Activated CD4-positive, alpha-beta T cell treated with anti-CD3 and anti-CD28 coated beads for 1 hour (primary cell): ENCODE measurements at places on chromosomes 6 and 20.

DNA sequence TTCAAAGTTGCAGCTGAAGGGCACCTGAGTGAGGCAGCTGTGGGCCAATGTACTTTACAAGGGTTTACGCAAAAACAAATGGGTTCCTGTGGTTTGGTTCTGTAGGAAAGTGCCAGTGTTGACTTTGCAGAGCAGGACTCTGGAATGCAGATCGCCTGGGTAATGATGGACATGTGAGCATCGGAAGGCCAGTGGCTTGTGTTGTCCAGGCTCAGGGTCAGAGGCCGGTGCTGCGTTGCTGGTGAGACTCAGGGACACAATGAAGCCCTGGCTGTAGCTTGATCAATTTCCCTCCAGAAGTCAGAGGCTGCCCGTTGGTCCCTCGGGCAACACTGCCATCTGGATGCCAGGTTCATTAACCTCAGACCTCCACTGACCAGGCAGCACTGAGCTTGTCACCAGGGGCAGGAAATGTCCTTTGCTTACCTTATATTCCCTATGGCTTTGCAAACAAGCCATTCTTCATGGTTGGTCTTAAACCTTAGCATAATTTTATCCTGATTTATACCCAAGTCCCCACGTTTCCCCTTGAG is 753.4 kb downstream of the QKI start:
- DNase-seq: no peak

DNA sequence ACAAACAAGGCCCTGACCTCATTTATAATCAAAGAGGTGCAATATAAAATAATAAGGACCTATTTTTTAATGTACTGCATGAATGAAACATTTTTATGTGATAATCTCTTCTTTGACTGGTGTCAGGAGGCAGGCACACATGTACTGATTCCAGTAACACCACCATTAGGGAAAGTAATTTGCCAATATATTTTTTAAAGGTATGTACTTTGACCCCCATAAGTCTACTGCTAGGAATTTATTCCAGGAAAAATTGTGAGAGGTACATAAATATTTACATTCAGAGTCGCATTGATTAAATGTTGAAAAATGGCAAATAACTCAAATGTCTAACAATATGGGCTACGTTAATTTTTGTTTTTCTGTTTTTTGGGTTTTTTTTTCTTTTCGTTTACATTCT is 325.4 kb upstream of the PRDM1 start:
- no peak for DNase-seq

DNA sequence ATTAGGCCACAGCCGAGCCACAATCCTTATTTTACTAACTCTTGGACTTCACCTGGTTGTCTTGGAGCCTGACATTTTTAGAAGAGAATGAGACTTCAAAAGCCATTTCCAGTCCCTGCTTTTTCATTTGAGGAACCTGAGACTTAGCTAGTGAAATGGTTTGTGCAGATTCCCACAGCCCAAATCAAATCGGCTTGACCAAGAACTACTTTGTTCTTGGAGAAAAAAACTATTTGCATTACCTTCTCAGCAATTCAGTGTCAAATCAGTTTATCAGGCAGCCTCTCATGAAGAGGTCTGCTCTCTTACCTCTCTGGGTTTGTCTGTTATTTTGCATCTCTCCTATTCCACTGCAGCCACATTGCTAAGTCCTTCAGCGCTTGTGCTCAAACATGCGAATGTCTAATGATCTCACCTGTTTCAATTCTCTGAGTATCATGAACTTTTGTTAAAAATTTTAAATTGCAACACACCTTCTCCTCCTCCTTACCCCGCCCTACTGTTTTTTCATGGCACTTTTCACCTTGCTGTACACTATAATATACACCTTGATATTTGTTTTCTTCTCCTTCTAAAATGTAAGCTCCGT is 573 bp upstream of the IFNGR1 start:
- no peak for DNase-seq

GRCh38 chr6:20117474-20117873 is 94.8 kb downstream of the MBOAT1 start:
- no peak for DNase-seq

GRCh38 chr6:78864957-78865356 is 2.4 kb upstream of the IRAK1BP1 start:
- DNase-seq: no peak

GRCh38 chr6:100724696-100725095 is 156.4 kb downstream of the ASCC3 start:
- DNase-seq: no peak

DNA sequence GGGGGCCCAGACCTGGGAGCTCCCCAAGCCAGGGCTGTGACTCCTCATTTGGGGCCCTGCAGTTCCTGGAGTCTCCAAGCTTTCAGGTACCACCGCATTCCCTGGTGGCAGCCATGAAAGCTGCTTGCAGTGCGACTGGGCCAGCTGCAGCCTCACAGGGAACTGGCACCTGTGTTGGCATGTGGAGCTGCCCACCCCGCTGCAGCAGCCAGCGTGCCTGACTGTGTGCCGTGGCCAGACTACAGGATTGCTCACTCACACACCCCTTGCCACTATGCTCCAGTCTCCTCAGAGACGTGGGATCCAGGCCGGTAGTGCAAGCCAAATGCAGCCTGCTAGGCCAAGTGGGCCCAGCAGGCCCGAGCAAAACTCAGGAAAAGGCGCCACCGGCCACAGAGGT is 450.7 kb downstream of the COL12A1 start:
- DNase-seq: no peak

DNA sequence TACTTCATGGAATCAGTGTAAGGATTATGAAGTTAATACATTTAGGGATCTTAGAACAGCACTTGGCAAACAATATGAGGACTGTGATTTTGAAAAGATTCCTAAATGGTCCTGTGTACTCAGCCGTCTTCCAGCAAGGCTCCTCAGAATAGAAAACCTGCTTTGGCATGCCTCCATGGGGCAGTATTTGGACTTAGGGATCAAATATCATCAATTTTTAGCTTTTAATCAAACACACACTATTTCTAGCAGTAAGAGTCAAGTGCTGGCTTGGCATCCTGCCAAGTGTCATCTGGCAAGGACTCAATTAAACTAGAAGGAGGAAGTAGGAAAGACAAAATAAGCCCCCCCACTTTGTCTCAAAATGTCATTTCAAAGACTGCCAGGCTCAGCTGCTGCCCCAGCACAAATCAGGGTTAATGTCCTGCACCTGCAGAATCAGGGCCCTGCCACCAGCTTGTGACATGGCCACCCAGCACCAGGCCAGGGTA is 40.8 kb downstream of the IYD start:
- DNase-seq: no peak

DNA sequence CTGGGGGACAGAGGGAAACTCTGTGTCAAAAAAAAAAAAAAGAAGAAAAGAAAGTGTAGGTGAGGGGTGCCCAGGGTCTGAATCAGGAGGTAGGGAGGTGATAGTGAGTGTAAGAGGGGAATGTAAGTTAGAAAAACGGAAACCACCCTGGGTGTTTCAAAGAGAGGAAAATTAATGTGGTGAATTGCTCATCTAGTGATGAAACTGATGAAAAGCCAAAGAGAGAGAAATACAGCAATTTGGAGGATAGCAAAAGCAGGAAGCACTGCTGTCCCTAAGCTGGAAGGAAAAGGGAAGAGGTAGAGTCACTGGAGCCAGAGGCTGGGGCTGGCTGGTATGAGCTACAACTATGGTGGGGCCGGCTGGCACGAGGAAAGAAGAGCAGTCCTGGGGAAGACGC is 85.0 kb upstream of the CEP85L start:
- no peak for DNase-seq

DNA sequence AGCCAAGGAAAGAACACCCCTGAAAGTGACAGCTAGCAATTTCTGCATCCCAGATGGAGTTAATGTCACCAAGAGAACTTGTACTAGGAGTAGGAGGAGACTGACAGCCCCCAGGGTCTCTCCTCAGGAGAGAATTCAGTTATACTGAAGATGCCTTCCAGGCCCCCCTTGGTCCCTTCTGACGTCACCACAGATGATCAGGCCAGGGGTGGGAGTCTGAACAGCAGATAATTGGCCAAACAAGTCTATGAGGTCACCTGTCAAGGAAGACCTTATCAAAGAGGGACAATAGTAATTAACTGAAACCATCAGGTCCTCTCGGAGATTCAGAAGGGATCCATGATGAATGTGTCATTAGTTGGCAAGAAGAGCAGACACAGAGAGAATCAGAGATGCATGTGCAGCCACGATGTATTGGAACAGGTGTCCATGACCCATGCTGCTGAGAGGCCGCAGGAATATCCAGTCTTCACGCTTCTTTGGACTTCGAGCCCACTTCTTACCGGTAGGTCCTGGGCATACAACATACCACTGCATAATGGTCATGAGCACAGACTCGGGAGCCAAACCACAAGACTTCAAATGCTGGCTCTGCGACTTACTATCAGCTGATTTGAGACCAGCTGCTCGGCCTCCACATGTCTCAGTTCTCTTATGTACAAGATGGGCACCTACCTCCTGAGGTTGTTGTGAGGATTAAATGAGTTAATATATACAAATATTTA is 10.2 kb downstream of the TRIM10 start:
- no peak for DNase-seq

DNA sequence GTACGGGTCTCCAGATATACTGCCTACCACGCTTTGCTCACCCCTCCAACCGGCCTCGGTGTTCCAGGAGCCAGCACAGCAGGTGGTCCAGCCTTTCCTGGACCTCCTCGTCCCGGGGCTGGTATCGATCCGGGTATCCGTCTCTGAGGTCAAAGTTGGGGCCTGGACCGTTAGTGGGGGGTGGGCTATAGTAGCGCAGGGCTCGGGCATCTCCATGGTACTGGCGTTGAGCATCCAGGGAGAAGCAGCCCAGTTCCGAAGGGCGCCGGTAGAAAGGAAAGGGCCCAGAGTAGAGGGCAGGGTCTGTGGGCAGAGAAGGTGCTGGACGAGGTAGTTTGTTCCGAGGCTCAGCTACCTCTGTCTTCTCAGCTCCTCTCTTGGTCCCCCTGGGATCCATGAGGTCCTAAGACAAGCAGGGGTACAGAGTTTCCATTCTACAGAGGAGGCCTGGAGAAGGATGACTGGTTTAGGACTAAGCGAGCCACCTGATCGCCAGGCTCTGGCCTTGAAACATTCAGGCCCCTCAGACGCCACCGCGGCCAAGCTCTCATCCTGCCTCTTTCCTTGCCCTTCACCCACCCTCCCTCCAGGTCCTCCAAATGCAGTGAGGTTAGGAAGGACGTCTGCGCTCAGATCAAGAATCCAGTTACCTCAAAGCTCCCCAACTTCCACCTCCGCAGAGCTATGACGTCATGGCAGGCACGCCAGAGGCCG is 502 bp downstream of the DXO start:
- DNase-seq: no peak

- DNase-seq: no peak
Observed at GRCh38 chr20:34956041-34956458, 382 bp downstream of the MYH7B start.

DNA sequence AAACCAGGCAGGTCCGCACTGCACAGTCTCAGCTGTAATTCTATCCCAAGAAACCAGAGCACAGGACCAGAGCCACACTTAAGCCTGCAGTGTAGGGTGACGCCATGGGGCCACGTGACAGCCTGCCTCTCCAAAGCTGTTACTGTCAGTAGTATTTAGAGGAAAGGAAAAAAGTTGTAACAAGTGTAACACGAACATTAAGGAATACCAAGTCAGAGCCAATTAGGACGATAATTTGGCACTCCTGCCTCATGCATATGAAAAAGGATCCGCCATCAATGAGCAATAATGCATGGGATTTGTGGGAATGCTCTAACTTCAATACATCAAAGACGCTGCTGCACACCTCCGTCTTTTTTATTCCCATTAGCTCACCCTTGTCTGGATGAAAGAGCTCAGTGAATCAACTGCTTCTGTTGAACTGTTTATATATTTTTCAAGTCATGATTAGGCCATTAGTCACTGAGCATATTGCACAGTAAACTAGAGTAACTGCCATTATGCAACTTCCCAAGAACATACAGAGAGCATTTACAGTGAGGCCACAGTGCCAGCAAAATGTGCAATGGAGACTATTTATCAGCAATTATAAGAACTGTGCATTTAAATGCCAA is 79.9 kb downstream of the ATXN1 start:
- DNase-seq: no peak

GRCh38 chr20:48143435-48144081 is 358.3 kb upstream of the SULF2 start:
- no peak for DNase-seq

- DNase-seq: no peak
Observed at GRCh38 chr6:14440215-14440910, 322.8 kb downstream of the CD83 start.

DNA sequence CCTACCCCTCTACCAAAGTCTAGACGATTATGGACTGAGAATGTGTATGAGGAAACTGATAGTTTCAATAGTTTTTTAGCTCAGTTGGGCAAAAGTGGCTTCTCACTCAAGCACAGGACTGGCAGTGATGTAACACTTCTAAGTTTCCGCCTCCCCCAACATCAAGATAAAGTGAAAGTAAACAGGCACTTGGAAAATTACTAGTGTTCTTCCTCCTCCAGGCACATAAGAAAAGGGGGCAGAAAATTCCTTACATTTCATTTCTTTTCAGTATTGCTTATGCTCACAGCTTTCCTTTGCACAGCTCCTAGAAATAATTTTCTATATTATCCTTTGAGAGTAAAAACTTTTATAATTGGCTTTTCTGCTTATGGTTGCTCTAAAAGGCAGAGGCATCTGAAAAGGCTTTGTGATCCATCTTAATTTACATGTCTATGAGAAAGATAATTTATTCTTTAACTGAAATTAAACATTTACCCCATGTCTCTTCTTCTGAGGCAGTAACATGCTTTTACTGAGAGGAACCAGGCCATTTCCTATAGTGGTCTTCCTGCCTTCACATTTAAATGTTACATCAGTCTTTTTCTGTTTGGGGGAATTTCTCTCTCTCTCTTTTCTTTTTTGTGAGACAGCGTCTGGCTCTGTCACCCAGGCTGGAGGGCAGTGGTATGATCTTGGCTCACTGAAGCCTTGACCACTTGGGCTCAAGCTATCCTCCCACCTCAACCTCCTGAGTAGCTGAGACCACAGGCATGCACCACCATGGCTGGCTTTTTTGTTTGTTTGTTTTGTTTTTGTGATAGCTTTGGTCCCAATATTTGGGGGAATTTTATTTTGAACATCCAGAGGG is 65.0 kb upstream of the EEF1A1 start:
- DNase-seq: no peak

GRCh38 chr20:15199698-15200097 is 862.3 kb upstream of the FLRT3 start:
- DNase-seq: no peak

- no peak for DNase-seq
Observed at GRCh38 chr6:71463061-71463460, 174.4 kb downstream of the OGFRL1 start.

DNA sequence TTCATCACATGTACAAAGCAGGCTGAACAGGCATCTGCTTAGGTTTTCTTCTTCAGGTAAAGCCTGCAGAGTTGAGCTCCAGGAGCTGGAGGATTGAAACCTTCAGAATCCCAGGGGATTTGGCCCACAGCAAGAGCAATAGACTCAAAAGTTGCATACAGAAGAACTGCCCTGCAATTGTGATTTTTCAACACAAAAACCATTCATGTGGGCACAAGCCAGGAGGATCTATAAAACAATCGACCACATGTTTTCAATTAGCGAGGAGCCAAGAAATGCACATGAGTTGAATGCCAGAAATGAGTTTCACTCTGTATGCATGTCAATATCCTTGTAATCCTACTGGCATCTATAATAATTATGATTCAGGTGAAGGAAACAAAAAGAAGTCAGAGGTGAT is 576.4 kb downstream of the HDGFL1 start:
- no peak for DNase-seq

- DNase-seq: no peak
Observed at GRCh38 chr6:132114201-132114825, 163.1 kb upstream of the CCN2 start.
